ENCODE measurements at places on chromosomes 2 and 18. TPM values are rescaled to one million over a fixed set of nuclear protein-coding genes. Genes with fewer than 3 reads are reported as not detected.

- H3K4me3 ChIP-seq = no peak overlapping the region
- no peak for DNase-seq
- no peaks in the 10 kb centered on the region for H3K27me3 ChIP-seq
- no peak overlapping the region for H3K27ac ChIP-seq
- H3K4me1 ChIP-seq = no peaks in the 10 kb centered on the region
Observed at GRCh38 chr2:235171550-235172031, 219.8 kb downstream of the SH3BP4 start.

DNA sequence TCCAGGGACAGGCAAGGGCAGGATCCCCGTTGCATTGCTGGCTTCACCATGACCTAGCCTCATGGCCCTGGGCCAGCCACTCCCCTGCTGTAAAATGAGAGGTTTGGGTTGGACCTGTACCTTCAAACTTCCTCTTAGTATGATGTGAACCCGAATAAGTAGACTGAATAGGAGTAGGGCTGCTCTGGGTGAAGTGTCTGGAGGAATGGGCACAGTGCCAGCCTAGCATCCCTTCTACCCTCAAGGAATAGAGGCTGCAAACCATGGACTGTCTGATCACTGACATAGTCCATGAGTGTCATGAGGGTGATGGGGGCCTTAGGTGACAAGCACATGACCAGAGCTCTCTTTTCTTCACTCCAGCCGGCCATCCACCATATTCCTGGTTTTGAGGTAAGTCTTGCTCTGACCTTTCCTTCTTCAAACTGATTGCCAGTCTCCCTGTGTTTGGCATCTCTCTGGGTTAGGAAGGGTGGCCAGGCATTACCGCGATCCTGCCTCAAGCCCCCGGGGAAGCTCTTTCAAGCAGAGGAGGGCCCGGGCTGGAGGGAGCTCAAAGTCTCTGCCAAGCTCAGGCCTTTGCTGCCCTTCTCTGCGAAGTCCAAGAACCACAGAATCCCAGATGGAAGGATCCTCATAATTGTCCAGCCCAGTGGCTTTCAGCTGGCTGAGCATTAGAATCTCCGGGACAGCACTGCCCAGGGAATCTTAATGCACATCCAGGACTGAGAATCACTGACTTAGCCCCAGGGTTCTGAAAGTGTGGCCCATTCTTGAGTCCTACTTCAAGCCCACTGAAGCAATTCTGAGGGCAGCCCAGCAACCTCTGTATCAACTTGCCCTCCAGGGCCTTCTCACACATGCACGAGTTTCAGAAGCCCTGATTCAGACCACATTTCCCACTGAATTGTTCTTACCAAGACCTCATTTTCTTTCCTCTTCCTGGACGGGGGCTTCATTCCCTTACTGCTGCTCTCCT, 148.1 kb downstream of the DYSF start:
- no peak overlapping the region for H3K4me3 ChIP-seq
- no peaks in the 10 kb centered on the region for H3K27me3 ChIP-seq
- no peak for DNase-seq

DNA sequence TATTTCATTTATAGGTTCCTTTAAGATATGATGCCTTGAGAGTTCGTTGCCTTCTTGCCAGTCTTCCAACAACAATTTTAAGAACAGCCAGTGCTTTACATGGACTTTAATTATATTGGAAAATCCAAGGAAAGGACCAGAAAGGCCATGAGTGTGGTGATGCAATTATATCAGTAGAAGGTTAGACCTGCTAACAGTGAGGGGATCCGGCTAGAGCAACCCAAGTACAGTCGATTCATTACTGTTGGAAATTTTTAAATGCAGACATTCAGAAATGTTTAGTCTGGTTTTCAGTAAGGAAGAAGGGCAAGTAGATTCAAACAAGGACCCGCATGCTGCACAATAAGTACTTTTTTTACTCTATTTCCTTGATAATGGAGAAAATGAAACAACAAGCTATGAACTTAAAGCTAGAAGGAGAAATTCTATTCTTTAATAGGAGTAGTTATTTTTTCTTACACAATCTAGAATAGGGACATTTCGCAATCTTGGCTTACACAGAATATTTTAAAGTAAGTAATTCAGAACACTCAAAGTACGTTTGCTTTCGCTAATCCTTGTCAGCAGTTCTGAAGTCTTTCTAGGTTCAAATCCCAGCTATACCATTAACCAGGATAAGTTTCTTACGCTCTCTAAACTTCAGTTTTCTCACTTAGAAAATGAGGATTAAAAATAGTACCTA, 405.5 kb downstream of the MEIS1 start:
- no peaks in the 10 kb centered on the region for H3K4me1 ChIP-seq
- no peak overlapping the region for H3K27ac ChIP-seq
- DNase-seq = no peak
- H3K36me3 ChIP-seq = no peaks in the 10 kb centered on the region

DNA sequence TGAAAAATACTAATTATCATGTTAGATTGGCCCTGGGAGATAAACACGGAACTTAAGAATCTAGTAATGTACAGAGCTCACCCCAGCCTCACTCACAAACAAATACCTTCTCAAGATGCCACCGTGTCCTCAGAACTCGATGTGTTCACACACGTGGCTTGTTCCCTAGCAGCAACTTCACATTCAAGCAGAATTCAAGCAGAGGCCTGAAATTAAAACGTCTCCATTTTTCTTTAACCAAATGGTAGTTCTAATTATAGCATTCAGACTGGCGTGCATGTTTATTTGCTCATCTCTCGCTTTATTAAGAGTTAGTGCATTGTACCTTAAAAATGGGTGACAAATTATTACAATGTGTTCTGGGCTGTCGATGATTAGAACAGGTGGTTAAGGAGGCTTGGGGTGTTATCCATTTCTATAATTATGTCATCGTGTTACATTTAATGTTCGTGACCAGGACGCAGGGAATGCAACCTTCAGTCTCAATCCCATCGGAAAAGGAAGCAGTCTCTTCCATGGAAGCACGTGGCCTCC, 57.3 kb upstream of the SLC66A3 start:
- no peaks in the 10 kb centered on the region for H3K27me3 ChIP-seq
- H3K4me1 ChIP-seq = no peaks in the 10 kb centered on the region
- H3K27ac ChIP-seq = no peak overlapping the region
- H3K36me3 ChIP-seq = no peaks in the 10 kb centered on the region
- DNase-seq = no peak
- no peak overlapping the region for H3K4me3 ChIP-seq

- H3K4me1 ChIP-seq = no peaks in the 10 kb centered on the region
- H3K27me3 ChIP-seq = no peaks in the 10 kb centered on the region
- no peak overlapping the region for H3K4me3 ChIP-seq
- no peak overlapping the region for H3K27ac ChIP-seq
- no peak for DNase-seq
- no peaks in the 10 kb centered on the region for H3K36me3 ChIP-seq
Observed at GRCh38 chr2:62267696-62268095, 71.8 kb downstream of the B3GNT2 start.

DNA sequence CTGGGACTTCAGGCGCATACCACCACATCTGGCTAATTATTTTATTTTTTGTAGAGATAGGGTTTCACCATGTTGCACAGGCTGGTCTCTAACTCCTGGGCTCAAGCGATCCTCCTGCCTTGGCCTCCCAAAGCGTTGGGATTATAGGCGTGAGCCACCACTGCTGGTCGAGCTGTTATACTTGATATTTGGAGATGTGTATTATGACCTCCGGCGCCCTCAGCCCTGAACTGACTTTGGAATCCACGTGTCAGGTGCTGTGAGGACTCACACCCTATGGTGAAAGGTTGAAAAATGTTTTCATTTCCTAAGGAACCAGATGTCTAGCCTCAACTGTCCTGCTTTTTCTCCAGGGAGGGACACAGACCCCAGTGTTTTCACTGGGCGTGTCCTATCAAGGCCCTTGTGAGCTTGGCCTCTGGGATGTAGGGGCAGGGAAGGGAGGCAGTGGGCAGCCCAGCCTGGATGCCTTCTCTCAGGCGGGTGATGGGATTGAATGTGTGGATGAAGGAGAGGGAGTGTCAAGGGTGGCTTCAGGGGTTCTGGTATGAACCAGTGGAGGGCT, 56.4 kb upstream of the HAAO start:
- no peak for DNase-seq
- H3K4me1 ChIP-seq = no peaks in the 10 kb centered on the region
- H3K27me3 ChIP-seq = no peaks in the 10 kb centered on the region
- H3K36me3 ChIP-seq = no peaks in the 10 kb centered on the region
- H3K4me3 ChIP-seq = no peak overlapping the region
- no peak overlapping the region for H3K27ac ChIP-seq

GRCh38 chr2:204574486-204574885, 29.2 kb downstream of the PARD3B start:
- no peaks in the 10 kb centered on the region for H3K4me1 ChIP-seq
- no peak for DNase-seq
- no peak overlapping the region for H3K4me3 ChIP-seq

GRCh38 chr18:54125429-54125828, 99.0 kb downstream of the MBD2 start:
- peak; percentile 76 for DNase-seq
- H3K36me3 ChIP-seq = no peaks in the 10 kb centered on the region
- H3K27me3 ChIP-seq = no peaks in the 10 kb centered on the region
- peaks cover 2% of the 10 kb centered on the region for H3K4me1 ChIP-seq

- no peaks in the 10 kb centered on the region for H3K27me3 ChIP-seq
- H3K4me1 ChIP-seq = no peaks in the 10 kb centered on the region
- DNase-seq = no peak
- H3K27ac ChIP-seq = no peak overlapping the region
Observed at GRCh38 chr2:23861952-23862351, 65.0 kb downstream of the ATAD2B start.

- no peak overlapping the region for H3K4me3 ChIP-seq
- no peak overlapping the region for H3K27ac ChIP-seq
- peak; percentile 82 for DNase-seq
- H3K27me3 ChIP-seq = no peaks in the 10 kb centered on the region
- H3K36me3 ChIP-seq = no peaks in the 10 kb centered on the region
Observed at GRCh38 chr2:72694715-72695496, 130.9 kb downstream of the EXOC6B start.

- peak; percentile 23 for DNase-seq
- H3K27me3 ChIP-seq = no peaks in the 10 kb centered on the region
- no peak overlapping the region for H3K27ac ChIP-seq
- H3K4me1 ChIP-seq = no peaks in the 10 kb centered on the region
- no peak overlapping the region for H3K4me3 ChIP-seq
Observed at GRCh38 chr18:67302043-67302442, 214.5 kb downstream of the DSEL start.

DNA sequence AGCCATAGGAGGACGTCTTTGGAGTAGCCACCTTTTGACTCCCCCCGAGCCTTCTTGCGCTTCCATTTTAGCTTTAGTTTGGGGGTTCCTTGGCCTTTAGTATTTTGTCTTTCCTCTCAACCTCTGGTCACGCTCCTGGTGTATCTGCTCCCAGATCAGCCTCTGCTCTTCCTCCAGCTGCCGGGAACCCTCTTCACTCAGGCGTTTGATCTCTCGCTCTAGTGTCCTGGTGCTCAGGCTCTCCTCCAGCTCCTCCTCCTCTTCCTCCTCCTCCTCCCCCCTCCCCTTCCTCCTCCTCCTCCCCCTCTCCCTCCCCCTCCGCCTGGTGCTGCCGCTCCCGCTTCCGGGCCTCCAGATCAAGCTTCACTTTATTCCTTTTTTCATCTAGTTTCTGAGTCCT, 1082.3 kb upstream of the TMEFF2 start:
- no peak for DNase-seq
- no peaks in the 10 kb centered on the region for H3K4me1 ChIP-seq
- no peaks in the 10 kb centered on the region for H3K27me3 ChIP-seq
- H3K4me3 ChIP-seq = no peak overlapping the region
- H3K36me3 ChIP-seq = no peaks in the 10 kb centered on the region

DNA sequence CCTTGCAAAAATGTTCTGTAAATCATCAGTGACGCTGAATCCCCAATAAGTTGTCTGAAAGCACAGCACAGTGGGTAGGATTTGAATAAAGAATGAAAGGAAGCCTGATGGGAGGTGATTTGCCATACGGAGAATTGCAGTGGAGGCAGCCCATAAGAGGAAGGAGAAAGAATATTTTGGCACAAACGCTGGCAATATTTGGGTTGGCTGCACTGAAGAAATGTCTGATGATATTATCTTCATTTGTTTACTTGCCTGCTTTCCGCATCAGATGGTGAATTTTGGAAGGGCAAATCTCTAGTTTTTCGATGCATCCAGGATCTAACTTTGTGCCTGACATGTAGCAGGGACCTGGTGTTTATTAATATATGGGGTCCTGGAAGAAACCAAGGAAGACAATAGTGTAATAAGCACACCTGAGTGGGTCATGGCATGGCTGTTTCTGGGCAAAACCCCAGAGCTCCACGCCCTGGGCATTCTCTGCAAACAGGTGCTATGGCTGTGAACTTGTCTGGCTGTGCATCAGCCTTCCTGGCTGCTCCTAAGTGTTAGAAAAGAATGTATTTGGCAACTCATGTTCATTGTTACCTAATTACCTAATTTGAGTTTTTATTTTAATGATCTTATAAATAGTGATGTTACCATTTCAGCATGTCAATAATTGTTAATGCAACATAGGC, 5.9 kb downstream of the GALR1 start:
- H3K36me3 ChIP-seq = no peaks in the 10 kb centered on the region
- no peak overlapping the region for H3K4me3 ChIP-seq
- H3K27ac ChIP-seq = no peak overlapping the region
- peaks cover 16% of the 10 kb centered on the region for H3K27me3 ChIP-seq
- no peaks in the 10 kb centered on the region for H3K4me1 ChIP-seq

- H3K36me3 ChIP-seq = peaks cover 51% of the 10 kb centered on the region
- H3K27ac ChIP-seq = no peak overlapping the region
- H3K27me3 ChIP-seq = no peaks in the 10 kb centered on the region
- H3K4me1 ChIP-seq = peaks cover 15% of the 10 kb centered on the region
Observed at GRCh38 chr2:101868525-101868924, 123.2 kb upstream of the IL1R2 start.

GRCh38 chr2:33777786-33778185, 178.7 kb upstream of the FAM98A start:
- no peaks in the 10 kb centered on the region for H3K27me3 ChIP-seq
- H3K4me1 ChIP-seq = no peaks in the 10 kb centered on the region
- H3K36me3 ChIP-seq = no peaks in the 10 kb centered on the region

DNA sequence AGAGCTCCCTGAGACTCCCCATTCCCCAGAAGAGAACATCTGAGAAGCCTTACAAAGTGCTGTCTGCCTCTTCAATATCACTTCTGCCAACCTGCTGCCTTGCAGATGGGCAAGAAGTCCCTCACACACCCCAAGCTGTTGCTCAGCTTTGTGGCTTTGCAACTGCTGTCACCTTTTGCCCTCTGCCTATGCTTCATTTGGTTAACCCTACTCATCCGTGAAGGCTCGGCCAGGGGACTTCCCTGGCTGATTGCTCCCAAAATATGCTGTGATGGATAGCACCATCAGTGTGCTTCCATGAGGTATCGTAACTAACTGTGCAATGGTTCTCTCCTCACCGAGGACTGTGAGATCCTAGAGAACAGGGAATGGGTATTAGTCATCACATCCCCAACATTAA, 88.9 kb upstream of the CYP1B1 start:
- H3K36me3 ChIP-seq = no peaks in the 10 kb centered on the region
- H3K27me3 ChIP-seq = peaks cover 10% of the 10 kb centered on the region
- DNase-seq = no peak
- no peak overlapping the region for H3K4me3 ChIP-seq
- H3K27ac ChIP-seq = no peak overlapping the region
- H3K4me1 ChIP-seq = no peaks in the 10 kb centered on the region

The TMEFF2 gene
- 0.12 TPM for total RNA-seq

The ADCYAP1 gene
- not detected for total RNA-seq

The SLC23A3 gene
- total RNA-seq = 5.2 TPM

The TTR gene
- total RNA-seq = not detected

The DIS3L2 gene
- total RNA-seq = 31.5 TPM

The DCC gene
- not detected for total RNA-seq

The MYO3B gene
- total RNA-seq = not detected

The SLC25A52 gene
- total RNA-seq = not detected

The ST8SIA5 gene
- 0.62 TPM for total RNA-seq

The ANKRD62 gene
- total RNA-seq = not detected

The MRPS5 gene
- 59.7 TPM for total RNA-seq

The RPRM gene
- total RNA-seq = not detected

Measured in endothelial cell of umbilical vein (primary cell).